ENCODE measurements at places on chromosomes 1 and 21.

DNA sequence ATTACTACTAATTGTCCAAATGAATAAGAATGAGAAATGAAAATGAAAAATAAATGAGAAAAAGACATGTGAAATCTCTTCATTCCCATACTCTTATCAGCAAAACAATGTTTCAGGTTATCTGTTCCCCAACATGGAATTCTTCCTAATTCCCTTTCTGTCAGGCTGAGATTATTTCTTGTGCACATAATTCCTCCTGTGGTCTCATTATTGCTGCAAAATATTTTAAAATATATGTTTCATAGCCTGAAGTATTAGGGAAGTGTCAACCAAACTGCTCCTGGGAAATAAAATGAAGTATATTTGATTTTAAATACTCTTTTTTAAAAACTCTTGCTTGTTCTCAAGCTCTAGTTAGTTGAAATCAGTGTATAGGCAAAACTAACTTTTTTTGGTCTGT lies 314.9 kb downstream of the USP25 start:
- no peak for DNase-seq

GRCh38 chr1:115078708-115079107 lies 10.6 kb downstream of the TSPAN2 start:
- no peak for DNase-seq

DNA sequence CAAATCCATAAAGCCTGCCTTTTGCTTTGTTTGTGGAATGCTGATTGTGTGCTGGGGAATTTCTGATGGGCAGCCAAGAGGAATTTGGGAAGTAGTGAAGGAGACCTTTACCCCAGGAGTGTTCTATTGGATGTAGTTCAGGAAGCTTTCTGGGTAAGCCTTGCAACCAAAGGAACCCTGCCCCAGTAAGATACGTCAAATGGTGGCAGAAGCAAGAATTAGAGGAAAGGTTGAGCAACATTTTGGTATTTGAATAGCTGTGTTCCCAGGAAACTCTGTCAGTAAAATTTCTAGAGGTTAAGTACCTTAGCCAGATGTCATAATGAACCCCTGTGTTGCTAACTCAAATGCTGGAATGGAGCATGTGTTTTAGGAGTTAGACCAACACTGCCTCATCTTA lies 6.4 kb downstream of the MGST3 start:
- peak; percentile 57 for DNase-seq

DNA sequence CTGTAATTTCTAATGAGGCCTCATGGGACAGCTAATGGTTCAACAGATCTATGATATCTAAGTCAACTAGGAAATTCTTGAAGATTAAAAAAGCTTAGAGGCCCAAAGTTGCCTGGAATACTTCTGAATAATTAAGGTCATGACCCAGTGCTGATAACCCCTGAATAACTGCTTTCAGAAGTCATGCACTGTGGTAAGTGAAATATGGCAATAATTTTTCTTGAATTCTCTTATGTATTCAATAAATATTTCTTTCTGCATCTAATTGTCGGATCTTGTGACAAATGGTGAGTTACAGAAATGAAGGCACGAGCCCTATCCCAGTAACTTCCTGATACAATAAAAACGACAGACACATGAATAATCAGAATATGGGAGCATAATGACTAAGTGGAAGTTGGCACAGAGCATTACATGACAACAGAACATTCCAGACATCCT lies 219.3 kb upstream of the GREM2 start:
- peak; percentile 78 for DNase-seq

- DNase-seq: no peak
Observed at GRCh38 chr1:161722406-161722805, 1.1 kb downstream of the FCRLB start.

GRCh38 chr1:241615043-241615974 lies 24.9 kb downstream of the CHML start:
- no peak for DNase-seq

GRCh38 chr1:91884459-91885212 lies 1.3 kb downstream of the TGFBR3 start:
- DNase-seq: peak; percentile 46

DNA sequence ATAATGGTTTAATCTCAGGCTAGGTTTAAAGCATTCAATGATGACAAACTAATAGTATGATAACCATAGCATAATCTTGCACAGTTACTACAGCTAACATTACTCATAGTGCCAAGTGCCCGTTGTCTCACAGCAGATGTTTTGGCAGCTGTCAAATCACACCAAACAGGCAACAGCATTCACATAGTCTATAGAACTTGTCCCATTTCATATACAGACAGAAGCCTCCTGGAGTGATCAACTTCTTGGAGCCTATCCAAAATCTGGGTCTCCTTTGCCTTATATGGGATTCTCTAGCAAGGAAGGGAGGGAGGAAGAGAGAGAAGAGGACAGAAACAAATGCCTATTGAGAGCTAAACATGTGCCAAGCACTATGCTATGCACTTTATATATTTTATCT lies 250.6 kb upstream of the ZP4 start:
- no peak for DNase-seq

Data from lung microvascular endothelial cell (primary cell).